ENCODE measurements at places on chromosomes 16 and 17. TPM values are rescaled to one million over a fixed set of nuclear protein-coding genes. Genes with fewer than 3 reads are reported as not detected.
A peak's percentile ranks its signal among the peaks of the same experiment; 100 is the strongest.

Gene ARL16
- total RNA-seq = 19.0 TPM

Gene SLC12A3
- not detected for total RNA-seq

Gene DYNLRB2
- 7.1 TPM for total RNA-seq

Gene KRTAP4-11
- not detected for total RNA-seq

GRCh38 chr16:81684901-81685300 is 94.2 kb upstream of the PLCG2 start:
- DNase-seq = no peak

- no peak for DNase-seq
Measured at GRCh38 chr16:2471016-2471652, at the start of gene NTN3. NTN3 (plus strand) TSS chr16:2471297; CDS start chr16:2471702, 405 bp downstream.

DNA sequence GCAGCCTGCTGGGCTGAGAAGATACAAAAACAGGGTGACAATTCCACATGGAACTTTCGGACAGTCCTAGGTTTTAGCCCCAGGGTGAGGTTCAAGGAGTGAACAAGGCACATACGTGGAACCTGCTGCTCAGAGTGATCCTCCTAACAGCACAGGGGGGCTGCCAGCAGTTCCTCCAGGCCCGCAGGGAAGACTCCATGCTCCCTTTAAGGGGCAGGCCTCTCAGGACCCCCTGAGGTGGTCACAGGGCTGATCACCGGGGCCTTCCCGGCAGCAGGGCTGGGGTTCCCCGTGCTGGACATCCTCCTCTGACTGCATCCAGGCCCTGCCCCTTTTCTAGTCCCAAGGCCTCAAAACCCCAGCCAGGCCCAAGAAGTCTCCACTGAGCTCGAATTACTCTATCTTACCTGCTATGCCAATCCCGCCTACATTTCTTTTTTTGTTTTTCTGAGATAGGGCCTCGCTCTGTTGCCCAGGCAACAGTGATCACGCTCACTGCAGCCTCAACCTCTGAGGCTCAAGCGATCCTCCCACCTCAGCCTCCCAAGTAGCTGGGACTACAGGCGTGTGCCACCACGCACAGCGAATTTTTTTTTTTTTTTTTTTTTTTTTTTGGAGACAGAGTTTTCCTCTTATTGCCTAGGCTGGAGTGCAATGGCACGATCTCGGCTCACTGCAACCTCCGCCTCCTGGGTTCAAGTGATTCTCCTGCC is 10.4 kb downstream of the CANT1 start:
- DNase-seq = no peak

- no peak for DNase-seq
Measured at GRCh38 chr16:16988963-16989362, 481.8 kb downstream of the XYLT1 start.

DNA sequence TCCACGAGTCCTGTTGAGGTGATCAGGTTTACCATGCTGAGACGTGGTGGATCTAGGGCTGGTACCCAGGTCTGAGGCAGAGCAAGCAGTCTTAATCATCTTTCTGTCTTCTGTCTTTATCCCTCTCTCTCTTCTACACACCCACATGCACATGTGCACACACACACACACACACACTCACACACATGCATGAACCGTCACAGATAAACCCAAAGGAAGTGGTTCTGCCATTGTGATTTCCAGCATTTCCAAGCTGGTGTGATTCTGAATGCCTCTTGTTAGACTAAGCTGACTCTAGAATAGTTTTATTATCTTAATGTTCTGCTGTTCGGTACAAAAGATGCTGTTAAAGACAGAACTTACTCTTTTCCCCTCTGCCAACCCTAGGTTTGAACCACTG is 411.8 kb upstream of the SALL1 start:
- no peak for DNase-seq

Gene TBC1D3G
- not detected for total RNA-seq

DNA sequence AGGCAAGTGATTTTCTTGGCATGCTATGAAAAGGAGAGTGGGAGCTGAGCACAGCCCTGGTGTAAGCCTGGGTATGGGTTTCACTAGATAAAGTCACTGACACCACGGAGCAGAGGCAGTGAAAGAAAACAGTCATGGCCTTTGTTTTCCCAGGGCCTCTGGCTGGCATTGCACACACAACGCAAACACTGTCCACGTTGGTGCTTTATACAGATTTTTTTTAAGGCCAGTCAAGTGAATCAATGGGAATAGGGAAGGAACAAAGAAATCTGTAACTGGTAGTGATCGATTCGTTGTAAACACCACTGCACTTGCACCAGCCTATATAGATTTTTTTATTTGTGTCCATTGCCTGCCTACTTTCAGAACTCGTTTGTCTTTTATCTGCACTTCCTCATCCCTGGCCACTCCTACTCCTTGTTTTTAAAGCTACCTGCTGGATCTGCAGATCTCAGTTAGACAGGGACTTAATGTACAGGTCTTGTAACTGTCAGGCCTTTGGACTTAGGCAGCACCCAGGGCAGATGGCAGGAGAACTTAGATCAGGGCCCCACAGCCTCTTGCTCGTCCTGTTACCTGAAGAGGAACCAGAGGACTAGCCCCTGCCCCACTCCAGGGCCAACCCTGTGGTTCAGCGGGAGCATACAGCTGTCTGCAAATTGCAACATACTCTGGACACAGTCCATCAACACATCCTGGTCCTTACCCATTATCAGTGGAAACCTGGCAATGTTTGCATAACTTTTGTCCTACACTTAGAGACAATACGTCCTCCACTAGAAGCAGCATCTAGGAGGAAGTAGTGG is 10.6 kb upstream of the TMIGD1 start:
- DNase-seq = peak; percentile 68

All from lower lobe of right lung (tissue), 2 donors.